Mesothelial cell of epicardium (in vitro differentiated cells): ENCODE measurements at places on chromosomes 2 and 18. TPM values are rescaled to one million over a fixed set of nuclear protein-coding genes. Genes with fewer than 3 reads are reported as not detected.

DNA sequence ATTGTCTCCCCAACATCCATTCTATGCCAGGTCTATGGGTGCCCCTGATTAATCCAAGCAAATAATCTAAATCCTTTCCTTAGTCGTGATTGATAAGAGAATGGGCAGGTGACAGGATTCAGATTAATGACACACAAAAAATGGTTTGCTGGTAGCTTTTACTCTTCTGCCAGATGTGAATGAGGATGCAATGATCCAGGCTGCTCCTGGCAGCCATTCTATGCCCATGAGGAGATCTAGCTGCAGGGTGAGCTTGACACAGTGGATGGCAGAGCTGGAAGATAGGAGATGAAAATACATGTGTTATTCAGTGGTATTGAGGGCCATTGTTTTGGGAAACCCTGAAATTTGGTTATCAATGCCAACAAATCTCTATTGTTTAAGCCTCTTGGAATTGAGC, 69.7 kb downstream of the ACYP2 start:
- DNase-seq: no peak

- DNase-seq: no peak
Measured at GRCh38 chr2:200748779-200749178, 62.9 kb upstream of the BZW1 start.

The TMEM37 gene
- total RNA-seq: 11.9 to 13.6 TPM (median 12.6 TPM) in 3 replicates

- no peak for DNase-seq
Measured at GRCh38 chr2:235513984-235514626, 20.3 kb downstream of the AGAP1 start.

The UGT1A5 gene
- total RNA-seq: not detected in 3 replicates

DNA sequence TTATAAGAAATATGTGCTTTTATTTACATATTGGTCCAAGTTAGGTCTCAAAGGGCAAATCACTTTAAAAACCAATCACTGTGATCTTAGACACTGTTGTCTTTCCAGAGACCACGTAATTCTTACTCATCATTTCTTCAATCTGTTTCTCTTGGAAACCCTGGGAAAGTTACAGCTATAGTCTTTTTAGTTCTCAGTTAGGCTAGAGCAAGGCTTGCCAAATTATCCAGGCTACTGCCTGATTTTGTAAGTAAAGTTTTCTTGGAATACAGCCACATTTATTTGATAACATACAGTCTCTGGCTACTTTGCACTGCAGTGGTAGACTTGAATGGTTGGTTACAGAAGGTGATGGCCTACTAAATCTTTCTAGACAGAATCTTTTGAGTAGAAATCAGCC, 106.0 kb downstream of the KIAA1328 start:
- no peak for DNase-seq

The GALR1 gene
- total RNA-seq: not detected in 3 replicates

The POTEF gene
- 49.5 to 55.5 TPM (median 53.3 TPM) in 3 replicates for total RNA-seq

- no peak for DNase-seq
Measured at GRCh38 chr2:30709516-30709915, 97.7 kb downstream of the CAPN13 start.

GRCh38 chr2:8312861-8313830, 368.7 kb upstream of the ID2 start:
- no peak for DNase-seq

- DNase-seq: no peak
Measured at GRCh38 chr2:65064728-65065552, 8.7 kb downstream of the CEP68 start.

GRCh38 chr18:23494992-23495391, 8.3 kb upstream of the RMC1 start:
- DNase-seq: no peak

- no peak for DNase-seq
Measured at GRCh38 chr2:119860924-119861323, 101.2 kb downstream of the PTPN4 start.

DNA sequence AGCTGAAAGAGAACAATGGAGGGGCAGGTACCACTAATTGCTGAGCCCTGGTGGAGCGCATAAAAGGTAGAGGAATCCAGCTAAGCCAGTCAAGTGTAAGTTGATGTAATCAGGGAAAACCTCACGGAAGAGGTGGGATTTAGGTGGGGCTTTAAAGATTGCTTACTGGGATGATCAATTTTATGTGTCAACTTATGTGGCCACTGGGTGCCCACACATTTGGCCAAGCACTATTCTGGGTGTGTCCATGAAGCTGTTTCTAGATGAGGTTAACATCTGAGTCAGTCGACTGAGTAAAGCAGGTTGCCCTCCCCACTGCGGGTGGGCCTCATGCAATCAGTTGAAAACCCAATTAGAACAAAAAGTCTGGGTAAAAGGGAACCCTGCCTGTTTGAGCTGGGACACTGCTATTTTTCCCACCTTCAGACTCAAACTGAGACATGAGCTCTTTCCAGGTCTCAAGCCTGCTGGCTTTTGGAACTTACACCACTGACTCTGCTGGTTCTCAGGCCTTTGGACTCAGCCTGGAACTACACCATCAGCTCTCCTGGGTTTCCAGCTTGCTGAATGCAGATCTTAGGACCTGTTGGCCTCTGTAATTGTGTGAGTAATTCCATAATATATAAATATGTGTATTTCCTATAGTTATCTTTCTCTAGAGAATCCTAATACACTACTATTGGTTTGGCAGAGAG, 67.3 kb downstream of the MYO5B start:
- no peak for DNase-seq

- no peak for DNase-seq
Measured at GRCh38 chr2:188091220-188091619, 200.5 kb upstream of the GULP1 start.

The FNDC4 gene
- 8.1 to 8.4 TPM (median 8.4 TPM) in 3 replicates for total RNA-seq

The AP1S3 gene
- 18.0 to 23.2 TPM (median 18.5 TPM) in 3 replicates for total RNA-seq

The ANKRD39 gene
- total RNA-seq: 15.9 to 17.6 TPM (median 17.4 TPM) in 3 replicates

The NR4A2 gene
- 1.6 to 2.1 TPM (median 1.7 TPM) in 3 replicates for total RNA-seq

GRCh38 chr2:98419544-98419943, 25.1 kb upstream of the INPP4A start:
- DNase-seq: no peak

The CSRNP3 gene
- total RNA-seq: 29.1 to 31.2 TPM (median 29.6 TPM) in 3 replicates

GRCh38 chr18:14941792-14942191, 193.8 kb downstream of the ANKRD30B start:
- no peak for DNase-seq
